Right lung (tissue), 10 donors: ENCODE measurements at places on chromosomes 6 and 20. TPM values are rescaled to one million over a fixed set of nuclear protein-coding genes. Genes with fewer than 3 reads are reported as not detected.

The SERAC1 gene
- polyA plus RNA-seq: 6.9 TPM

The DNAH8 gene
- 0.26 TPM for polyA plus RNA-seq

The PRRT1 gene
- polyA plus RNA-seq: 0.80 TPM

The SPTLC3 gene
- polyA plus RNA-seq: 12.4 TPM

The CST5 gene
- polyA plus RNA-seq: not detected

The IMPG1 gene
- 1.2 TPM for polyA plus RNA-seq

The SLC52A3 gene
- 0.48 TPM for polyA plus RNA-seq

The ATP6V1G2 gene
- polyA plus RNA-seq: 4.1 TPM

The MROH8 gene
- polyA plus RNA-seq: 4.5 TPM

The PPP1R3G gene
- 1.1 TPM for polyA plus RNA-seq

The TSPO2 gene
- polyA plus RNA-seq: 0.77 TPM

The TPX2 gene
- 53.8 TPM for polyA plus RNA-seq

The TRIM15 gene
- polyA plus RNA-seq: not detected

The C20orf141 gene
- not detected for polyA plus RNA-seq

The DYNLT2 gene
- polyA plus RNA-seq: 5.0 TPM

The COMMD7 gene
- polyA plus RNA-seq: 58.4 TPM

The KHDC1L gene
- polyA plus RNA-seq: 0.23 TPM

The GLP1R gene
- 0.56 TPM for polyA plus RNA-seq

The MEP1A gene
- polyA plus RNA-seq: 0.28 TPM

The PRDM1 gene
- polyA plus RNA-seq: 4.0 TPM
